Vagina (tissue), 2 donors: ENCODE measurements at places on chromosomes 12 and 14. TPM values are rescaled to one million over a fixed set of nuclear protein-coding genes. Genes with fewer than 3 reads are reported as not detected.

GRCh38 chr12:12720672-12721161, 3.5 kb downstream of the CDKN1B start:
- no peak for DNase-seq

DNA sequence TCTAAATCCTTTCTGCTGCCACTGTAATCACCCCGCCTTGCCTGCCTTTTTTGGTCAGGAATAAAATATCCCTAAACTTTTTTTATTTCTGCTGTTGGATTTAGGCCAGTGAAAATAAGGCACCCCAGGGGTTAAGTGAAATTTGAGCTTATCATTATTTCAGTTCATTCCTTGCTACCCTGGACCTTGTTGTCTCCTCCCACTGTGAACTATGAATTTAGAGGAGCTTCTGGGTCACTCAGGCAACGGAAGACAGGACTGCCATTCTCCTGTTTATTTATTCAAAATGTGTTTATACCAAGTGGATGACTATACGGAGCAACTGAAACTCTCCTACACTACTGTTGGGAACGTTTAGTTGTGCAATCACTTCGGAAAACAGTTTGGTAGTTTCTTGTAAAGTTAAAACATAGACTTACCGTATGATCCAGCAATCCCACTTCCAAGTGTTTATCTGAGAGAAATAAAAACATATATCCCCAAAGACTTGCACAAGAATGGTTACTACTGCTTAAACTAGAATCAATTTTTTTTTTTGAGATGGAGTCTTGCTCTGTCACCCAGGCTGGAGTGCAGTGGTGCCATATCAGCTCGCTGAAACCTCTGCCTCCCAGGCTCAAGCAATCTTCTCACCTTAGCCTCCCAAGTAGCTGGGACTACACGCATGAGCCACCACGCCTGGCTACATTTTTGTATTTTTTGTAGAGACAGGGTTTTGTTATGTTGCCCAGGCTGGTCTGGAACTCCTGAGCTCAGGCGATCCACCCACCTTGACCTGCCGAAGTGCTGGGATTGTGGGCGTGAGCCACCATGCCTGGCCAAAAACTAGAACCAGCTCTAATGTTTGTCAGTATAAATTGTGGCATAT, 2.3 kb upstream of the TRAFD1 start:
- no peak for DNase-seq

- no peak for DNase-seq
These were observed 1.8 kb upstream of the MEG3 start for GRCh38 chr14:100824091-100824551.

DNA sequence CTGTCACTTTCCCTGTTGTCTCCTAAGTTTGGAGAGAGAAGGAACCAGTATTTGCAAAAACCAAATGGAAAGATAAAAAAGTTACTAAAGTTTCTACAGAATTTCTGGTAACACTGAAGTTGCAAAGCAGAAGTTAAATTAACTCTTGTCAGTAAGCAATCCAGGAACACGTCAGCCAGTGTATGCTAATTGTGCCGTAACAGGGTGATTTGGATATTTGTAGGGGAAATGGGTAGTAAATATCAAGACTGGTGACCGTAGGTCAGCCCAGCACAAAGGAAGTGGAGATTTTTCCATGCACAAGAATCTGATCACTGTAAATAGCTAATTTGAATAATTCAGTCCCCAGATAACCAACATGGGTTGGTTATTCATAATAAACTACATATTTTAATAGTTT, 2.3 kb downstream of the CDKN1B start:
- DNase-seq, result no peak

DNA sequence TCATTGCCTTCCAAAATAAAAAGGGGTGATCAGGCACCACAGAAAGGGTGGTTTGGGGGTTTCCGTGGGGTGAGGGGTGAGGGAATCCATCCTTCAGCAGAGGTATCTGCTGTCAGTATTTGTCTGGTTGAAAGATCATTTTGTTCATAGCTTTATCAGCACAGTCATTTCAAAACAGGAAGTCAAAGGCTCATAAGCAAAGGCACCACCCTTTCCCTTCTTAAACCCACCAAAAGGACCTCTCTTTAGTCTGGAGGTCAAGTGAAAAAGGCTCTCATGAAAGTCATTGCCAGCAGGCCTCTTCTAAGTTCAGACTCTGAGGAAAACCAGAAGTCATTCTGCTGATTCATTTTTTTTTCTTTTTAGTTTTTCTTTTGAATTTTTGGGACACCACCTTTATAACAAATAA, 6.2 kb downstream of the CHST11 start:
- DNase-seq, result no peak

- no peak for DNase-seq
These were observed 459.5 kb downstream of the RMST start for GRCh38 chr12:97921979-97922722.

GRCh38 chr12:109495012-109495411, 17.6 kb downstream of the UBE3B start:
- no peak for DNase-seq

DNA sequence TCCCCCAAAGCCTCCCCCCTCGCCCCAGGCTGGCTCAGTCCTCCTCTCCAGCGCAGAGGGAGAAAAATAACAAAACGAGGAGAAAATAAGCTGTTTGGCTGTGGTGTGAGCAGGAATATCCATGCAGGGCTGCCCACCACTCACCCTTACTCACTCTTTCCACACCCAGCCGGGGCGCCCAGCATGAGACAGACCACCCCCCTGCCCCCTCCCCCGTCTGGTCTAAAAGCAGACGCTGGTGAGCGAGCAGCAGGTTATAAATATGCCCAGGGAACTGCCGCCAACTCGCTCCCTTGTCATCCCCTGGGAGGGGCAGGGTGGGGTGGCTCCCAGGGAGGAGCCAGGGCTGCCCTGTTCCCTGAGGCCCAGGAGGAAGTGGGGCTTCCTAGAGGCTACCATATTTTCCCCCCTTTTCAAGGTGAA, 7.4 kb downstream of the WNT1 start:
- DNase-seq, result no peak

DNA sequence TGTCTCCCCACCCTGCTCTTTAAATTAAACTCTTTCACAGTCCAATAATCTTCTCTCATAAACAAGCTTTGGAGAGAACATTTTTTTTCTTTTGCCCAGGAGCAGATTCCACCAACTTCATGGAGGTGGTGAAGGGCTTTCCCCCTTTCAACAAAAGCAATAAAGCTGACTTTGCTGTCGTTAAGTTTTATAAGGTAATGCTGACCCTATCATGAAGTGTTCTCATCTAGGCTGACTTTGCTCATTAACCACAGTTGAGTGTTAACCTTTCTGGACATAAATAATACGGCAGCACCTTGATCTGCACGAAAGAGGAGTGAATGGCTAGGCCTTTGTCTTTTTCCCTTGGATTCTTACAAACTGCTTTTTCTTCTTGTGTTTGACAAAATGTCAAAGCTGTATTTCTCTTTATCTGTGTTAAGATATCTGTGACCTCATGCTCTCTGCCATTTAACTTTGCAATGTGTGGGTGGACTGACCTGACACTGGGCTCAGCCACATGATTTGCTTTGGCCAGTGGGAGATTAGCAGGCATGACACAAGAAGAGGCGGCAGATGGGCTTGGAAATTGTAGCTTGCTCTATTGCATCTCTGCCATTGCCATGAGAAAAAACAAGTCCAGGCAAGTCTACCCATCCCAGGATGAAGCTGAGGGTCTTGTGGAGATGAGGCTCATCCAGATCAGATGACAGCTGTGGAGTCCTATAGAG, 470.9 kb upstream of the CCDC196 start:
- no peak for DNase-seq

DNA sequence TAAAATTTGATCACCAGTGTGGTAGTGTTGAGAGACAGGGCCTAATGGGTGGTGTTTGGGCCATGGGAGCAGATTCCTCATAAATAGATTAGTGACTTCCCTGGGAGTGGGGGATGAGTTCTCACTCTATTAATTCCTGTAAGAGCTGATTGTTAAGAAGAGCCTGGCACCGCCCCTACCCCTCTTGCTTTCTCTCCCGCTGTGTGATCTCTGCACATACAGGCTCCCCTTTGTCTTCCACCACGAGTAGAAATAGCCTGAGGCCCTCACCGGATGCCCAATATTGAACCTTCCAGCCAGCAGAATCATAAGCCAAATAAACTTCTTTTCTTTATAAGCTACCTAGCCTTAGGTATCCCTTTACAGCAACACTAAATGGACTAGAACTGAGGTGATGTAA, 31.9 kb upstream of the CAND1 start:
- no peak for DNase-seq

DNA sequence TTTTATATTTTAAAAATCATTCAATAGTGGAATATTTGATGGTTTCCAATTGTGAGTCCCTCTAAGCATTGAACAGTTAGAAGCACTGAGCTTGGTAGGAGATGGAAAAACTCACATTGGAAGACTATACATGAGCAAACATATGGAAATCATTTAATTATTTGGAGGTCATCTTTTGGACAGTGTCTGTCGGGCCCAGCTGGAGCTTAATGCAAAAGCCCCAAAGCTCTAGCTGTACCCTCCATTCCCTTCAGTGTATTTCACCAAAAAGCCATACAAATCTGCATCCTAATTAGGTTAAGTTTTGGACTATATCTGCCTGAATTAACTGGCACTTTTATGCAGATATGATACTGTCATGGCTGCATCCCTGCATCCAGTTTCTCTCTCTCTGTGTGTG, 365.7 kb downstream of the FLRT2 start:
- DNase-seq, result no peak

DNA sequence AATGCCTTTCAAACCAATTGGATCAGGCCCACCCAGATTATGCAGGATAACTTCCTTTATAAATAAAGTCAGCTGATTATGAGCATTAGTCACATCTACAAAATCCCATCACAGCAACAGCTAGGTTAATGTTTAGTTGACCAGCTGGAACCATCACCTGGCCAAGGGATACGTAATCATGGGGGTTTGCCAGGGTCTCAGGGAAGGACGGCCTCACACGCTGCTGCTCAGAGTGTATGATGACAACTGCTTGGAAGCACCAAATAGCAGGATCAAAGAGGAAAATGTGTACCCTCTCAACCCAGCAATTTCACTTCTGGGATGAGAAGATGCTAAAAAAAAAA, 162.6 kb downstream of the SLC15A4 start:
- DNase-seq, result no peak

DNA sequence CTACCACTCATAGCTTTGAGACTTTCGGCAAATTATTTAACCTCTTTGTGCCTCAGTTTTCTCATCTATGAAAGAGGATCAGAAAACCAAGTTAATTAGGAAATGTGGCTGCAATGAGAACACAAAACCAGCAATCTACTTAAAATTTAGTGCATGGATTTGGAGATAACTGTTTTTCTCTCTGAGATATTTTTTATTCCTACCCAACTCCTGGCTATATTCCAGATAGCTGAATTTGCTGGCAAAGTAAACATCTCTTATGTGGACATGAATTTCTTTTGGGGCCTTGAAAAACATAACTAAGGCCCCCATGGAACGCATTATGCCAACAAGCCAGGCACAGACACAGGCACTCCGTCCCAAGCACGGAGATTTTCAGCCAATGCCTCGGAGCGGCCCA, 53.4 kb upstream of the FOXN3 start:
- no peak for DNase-seq

DNA sequence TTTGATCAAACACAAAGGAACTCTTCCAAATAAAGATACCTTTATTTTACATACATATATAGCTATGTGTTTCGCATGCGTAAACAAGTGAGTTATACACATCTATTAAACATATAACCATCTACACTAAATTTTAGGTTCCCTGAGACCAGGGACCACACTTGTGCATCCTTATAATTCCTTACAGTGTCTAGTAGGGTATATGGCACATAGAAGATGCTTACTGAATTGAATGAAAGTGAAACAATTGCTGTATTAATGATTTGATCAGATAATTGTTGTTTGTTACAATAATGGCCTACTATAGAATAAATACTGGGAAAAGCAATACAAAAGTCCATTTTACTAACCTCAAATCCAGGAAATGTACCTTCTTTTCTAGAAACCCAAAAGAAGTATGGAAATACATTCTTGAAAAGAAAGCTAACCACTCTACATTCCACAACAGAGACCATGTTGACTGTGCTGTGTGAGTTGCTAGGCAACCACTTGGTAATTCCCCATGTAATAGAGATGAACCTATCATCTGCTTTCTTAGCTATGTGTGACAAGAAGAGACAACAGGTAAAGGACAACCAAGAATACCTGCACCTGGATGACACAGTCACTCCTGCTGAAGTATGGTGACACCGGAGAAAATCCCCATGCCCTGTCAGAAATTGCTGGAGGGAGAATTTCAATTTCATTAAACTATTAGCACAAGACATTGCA, 11.9 kb upstream of the CIPC start:
- DNase-seq, result no peak

GRCh38 chr12:49377386-49377785, 10.1 kb downstream of the SPATS2 start:
- no peak for DNase-seq

GRCh38 chr12:13171921-13172859, 24.3 kb upstream of the EMP1 start:
- DNase-seq, result no peak

DNA sequence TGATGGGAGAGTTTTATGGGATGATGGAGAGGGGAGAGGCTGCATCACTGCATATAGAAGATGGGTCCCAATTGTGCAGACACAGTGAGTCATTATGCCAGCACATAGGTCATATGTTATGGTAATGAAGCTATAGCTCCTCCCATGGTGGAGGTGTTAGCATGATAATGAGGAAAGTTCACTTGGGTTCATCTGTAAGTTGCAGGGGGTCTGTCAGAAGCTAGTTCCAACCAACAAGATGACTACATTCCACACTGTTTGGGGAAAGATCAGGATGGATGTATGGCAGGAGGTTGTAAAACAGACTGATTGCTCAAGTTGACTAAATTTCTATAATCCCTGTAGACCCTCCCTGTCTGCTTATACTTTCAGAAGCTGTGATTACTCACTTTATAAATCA, 561.3 kb downstream of the C12orf50 start:
- DNase-seq, result no peak

- no peak for DNase-seq
These were observed 1154.7 kb upstream of the FLRT2 start for GRCh38 chr14:84375235-84375634.

- DNase-seq, result no peak
These were observed 253.8 kb upstream of the E2F7 start for GRCh38 chr12:77319166-77319565.

- DNase-seq, result peak; percentile 95
These were observed 31.3 kb downstream of the SERPINA3 start for GRCh38 chr14:94643316-94644101.

The TSPAN19 gene
- total RNA-seq, result not detected

The MARK3 gene
- 77.6 TPM for total RNA-seq

The ZNF605 gene
- total RNA-seq, result 10.1 TPM

The LRIG3 gene
- total RNA-seq, result 54.0 TPM

The PAH gene
- not detected for total RNA-seq

The TDRD9 gene
- 0.74 TPM for total RNA-seq

The SLC17A8 gene
- not detected for total RNA-seq
